ENCODE measurements at places on chromosomes 5 and 9.

DNA sequence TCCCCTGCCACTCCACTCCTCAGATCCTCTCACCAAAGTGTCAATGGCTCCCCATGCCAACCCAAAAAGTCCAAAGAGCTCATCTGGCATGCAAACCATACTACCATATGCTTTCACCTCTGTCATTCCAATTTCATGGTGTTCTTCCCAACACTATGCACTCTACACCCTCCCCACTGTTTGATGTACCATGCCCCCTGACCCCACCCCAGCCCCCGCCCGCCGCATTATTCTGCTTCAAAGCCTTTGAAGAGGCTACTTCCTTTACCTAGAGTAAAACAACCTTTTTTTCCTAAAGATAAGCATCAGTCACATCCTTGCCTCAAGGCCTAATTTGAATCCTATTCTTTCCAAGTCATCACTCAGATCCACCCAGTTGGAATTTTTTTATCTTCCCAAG lies 226.3 kb downstream of the DEPDC1B start:
- no peak for DNase-seq

DNA sequence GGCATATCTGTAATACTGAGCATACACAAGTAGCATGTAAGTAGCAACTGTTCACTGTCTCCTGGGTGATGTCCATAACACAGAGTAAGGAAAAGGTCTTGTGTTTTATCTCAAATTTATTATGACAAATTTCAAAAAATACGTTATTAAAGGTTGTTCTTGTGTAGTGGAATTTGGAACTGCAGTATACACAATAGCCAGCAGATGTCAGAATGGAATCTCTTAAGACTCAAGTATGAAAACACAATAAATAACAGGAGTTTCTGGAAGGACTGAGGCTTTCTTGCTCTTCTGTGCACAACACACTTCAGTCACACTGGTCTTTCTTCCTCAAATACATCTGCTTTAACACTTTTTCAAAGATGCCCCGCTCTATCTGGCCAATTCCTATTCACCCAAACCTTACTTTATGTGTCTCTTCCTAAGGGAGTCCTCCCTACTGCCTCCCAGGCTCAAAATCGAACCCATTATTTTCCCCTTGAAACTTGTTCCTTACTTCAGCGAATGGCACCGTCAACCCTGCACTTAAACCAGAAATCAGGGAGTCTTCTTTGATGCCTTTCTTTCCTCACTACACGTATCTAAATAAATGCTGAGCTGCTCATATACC lies 6.5 kb upstream of the FBXO10 start:
- DNase-seq = no peak

DNA sequence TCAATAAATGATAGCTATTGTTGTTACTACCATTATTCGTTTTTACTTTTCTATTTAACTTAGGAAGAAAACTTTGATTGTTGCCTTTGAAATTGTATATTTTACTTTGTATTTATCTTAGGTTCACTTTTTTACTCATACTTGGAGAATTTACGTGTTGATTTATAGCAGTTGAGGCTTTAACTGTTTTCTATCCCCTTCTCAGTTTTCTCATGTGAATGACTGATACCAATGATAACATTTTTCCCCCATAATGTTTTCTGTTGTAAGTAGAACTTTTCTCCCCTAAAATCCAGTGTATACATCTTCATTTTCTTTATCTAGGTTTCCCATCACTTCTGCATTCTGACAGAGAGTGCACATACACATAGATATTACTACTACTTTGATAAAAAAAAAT lies 54.4 kb downstream of the FSD1L start:
- no peak for DNase-seq

- no peak for DNase-seq
These were observed at the start of gene SH2D3C for GRCh38 chr9:127778280-127779135. Gene SH2D3C, minus strand, starts transcription at chr9:127778666. Its CDS starts 39 bp downstream, at chr9:127778627.

DNA sequence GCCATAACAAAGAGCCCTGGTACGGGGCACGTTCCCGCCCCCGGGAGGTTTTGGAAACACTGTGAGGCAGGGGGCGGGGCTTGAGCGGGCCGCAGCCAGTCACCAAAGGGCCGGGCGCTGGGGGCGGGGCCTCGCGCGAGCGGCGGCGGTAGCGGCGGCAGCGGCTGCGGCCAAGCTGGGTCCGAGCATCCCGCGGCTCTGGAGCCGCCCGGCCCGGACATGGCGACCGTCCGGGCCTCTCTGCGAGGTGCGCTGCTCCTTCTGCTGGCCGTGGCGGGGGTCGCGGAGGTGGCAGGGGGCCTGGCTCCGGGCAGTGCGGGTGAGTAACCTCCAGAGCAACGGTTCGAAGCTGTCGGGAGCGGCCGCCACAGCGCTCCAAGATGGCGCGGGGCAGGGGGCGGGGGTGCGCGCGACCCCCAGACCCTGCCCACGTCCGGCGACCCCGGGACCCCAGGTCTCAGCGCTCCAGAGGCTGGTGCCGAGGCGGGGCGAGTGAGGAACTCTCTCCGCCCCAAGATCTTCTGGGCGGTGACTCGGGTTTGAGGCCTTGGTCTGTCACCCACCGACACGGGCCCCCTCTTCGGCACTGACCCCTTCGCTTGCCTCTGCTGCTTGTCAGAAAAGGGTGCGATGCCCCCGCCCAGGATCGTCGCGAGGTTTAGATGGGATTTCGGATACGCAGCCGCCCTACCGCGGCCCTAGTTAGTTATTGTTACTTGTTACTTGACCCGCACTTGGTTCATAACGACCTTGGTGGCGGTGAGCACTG lies at the start of gene RECK:
TSS of gene RECK (plus strand) at position 134 of the 769 bp plus-strand sequence. CDS start at position 220, 86 bp downstream.
- DNase-seq = peak; percentile 68

DNA sequence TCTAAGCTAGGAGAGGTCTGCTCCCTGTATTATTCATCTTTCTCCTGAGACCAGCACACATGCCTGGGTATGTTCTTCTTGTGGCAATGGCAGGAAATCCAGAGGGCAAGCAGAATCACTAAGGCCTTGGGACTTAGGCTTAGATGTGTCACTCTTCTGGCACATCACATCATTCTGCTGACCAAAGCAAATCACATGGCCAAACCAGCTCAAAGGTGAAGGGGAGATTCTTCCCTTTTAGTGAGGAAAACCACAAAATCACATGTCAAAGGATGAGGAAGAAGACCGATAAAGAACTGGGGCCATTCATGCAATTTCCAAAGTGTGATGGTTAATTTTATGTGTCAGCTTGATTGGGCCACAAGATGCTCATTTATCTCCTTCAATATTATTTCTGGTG lies 5.7 kb upstream of the AGGF1 start:
- no peak for DNase-seq

- DNase-seq = no peak
These were observed 1864.7 kb upstream of the ACO1 start for GRCh38 chr9:30519756-30520155.

GRCh38 chr9:134368571-134368970 lies 42.3 kb downstream of the RXRA start:
- no peak for DNase-seq

GRCh38 chr9:7782400-7783120 lies 17.0 kb downstream of the DMAC1 start:
- DNase-seq = no peak

DNA sequence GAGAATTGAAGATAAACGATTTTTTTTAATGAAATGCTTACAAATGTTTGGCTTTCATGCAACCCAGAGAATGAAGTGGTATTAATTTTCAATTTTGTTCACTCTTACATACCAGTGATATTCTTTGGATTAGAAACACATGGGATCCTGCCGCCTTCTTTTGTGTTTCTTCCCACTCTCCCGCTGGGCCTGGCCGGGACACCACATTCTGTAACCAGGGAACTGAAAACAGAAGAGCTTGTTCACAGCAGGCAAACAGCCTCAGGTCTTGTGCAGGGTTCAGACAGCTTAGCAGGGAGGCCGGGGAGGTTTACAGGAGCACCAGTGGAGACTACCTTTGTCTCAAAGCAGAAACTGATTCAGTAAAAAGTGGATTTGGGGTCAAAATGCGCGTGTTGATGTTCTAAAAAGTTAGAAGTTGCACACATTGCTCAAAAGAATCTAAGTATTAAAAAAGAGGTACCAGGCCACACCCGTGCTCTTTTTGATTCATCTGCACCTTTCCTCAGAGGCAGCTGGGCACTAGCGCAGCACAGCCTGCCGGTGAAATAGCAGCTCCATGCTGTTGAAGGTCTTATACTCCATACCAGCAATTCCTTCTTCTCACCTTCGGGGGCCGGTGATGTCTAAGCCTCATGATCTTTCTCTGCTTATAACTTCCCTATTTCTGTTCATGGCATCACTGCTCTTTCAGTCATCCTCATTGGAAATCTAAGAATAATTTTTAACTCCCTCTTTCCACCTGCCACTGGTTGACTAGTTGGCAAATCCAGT lies 67.1 kb downstream of the GRAMD2B start:
- DNase-seq = no peak

DNA sequence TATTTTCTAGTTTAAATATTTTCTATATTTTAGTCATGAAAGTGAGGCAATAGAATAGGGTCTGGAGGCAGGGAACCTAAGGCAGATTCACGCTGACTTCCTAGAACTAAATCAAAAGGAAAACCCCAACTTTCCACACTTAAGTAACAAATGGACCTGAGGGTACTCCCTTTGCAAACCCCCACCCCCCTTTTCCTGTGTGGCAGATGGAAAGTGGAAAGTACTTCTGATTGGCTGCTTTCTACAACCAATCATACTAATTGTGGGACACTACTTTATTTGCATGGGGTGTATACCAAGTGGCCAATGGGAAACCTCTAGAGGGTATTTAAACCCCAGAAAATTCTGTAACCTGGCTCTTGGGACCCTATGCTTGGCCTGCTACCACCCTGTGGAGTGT lies 4.8 kb upstream of the CENPH start:
- DNase-seq = no peak

DNA sequence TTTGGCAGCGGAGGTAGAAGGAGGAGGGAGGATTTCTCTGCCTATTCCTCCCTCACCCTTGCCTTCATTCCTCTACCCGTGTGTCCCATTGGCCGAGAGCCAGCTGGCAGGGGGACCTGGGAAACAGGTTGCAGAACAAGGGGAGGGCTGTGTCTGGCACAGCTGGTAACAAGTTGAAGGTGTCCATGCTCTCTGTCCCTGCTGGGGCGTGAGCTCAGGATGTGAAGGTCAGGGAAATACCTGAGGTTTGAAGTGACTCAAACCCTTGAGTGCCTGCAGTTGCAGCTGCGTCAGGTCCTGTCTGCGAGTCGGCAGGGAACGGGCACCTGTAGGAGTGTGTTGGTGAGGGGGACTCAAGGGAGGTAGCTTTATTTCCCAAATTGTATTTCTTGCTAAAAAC lies 16.2 kb downstream of the MIGA2 start:
- no peak for DNase-seq

DNA sequence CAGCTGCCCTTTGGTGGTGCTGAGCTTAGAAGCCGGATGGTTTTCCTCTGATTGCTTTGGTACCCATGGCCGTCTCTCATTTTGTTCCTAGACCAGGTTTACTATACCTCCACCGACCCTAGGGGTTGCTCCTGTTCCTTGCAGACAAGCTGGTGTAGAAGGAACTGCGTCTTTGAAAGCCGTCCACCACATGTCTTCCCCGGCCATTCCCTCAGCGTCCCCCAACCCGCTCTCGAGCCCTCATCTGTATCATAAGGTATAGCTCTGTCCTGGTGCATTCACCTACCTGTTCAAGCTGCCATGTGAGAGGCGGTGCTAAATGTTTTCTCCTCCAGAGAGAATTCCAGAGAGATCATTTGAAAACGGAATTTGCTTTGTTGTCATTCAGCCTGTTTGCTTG lies 39.5 kb downstream of the TENT4A start:
- no peak for DNase-seq

GRCh38 chr5:98321361-98321760 lies 452.1 kb upstream of the RGMB start:
- no peak for DNase-seq

All from stimulated activated CD8-positive, alpha-beta memory T cell treated with anti-CD3 and anti-CD28 coated beads, Interleukin-7, amount 100 ng/mL, for 1 hour (primary cell).